Panc1 (cell line): ENCODE measurements at places on chromosomes 3 and 15. TPM values are rescaled to one million over a fixed set of nuclear protein-coding genes. Genes with fewer than 3 reads are reported as not detected.

DNA sequence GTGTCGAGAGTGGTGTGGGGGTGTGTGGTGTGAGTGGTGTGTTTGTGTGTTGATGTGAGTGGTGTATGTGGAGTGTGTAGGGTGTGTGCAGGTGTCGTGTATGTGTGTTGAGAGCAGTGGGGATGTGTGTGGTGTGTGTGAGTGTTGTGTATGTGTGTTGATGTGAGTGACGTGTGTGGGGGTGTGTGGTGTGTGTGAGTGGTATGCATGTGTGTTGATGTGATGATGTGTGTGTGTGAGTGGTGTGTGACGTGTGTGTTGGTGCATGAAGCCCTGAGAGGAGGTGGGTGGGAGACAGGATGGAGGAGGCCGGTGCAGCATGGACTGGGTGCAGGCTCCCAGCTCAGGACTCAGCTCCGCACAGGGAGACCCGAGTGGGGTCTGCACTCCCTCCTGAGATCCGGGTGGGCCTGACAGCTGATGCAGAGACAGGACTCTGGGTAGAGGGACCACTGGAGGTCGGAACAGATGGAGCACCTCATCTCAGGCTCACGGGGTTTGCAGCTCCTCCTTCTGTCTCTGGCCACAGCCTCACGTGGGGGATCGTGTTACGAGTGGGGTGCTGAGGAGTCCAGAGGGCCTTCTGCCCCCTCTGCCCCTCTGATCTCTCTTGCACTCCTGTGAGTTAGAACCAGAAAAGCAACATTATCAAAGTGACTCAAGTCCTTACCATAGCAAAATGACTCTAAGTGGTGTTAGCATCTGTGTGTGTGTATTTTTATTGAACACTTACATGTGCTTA, 41.3 kb downstream of the ARNT2 start:
- DNase-seq: no peak

The CCNB2 gene
- total RNA-seq: 67.6 TPM

DNA sequence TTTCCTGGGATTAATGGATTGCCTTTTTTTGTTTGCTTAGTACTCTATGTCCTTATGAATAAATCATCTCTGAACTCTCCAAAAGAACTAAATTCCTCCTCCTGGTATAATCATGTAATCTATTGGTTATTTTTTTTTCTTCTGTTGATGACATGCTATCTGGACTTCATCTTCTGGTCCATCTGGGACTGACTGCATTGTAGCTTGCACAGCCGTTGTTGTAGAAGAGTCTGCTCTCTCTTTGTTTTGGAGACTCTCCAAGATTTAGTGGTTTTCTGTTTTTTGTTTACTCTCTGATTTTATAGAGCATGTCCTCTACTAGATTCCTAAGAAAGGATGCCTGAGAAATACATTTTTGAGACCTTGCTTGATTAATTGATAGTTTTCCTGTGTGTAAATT, 19.1 kb downstream of the IREB2 start:
- DNase-seq: no peak

DNA sequence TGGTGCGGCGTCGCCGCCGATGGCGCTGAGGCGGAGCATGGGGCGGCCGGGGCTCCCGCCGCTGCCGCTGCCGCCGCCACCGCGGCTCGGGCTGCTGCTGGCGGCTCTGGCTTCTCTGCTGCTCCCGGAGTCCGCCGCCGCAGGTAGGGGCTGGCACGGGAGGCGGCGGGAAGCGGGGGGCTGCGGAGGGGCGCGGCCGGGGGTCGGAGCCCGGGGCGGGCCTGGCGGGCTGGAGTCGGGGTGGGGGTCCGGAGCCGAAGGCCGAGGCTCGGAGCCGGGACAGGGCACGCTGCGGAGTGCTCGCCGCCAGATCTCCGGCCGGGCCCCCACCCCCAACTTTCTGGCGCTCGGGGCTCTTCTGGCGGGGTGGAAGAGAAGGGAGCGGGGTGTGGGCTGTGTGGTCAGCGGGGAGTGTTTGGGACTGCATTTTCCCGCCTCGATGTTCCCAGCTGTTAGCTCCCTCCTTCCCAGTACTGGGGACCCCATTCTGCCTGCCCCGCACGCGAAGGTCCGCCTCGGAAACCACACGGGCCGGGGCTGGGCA, 299 bp downstream of the TYRO3 start:
- DNase-seq: no peak

The HES1 gene
- 28.5 TPM for total RNA-seq

GRCh38 chr3:87996882-87997281, 61.9 kb downstream of the CGGBP1 start:
- no peak for DNase-seq

DNA sequence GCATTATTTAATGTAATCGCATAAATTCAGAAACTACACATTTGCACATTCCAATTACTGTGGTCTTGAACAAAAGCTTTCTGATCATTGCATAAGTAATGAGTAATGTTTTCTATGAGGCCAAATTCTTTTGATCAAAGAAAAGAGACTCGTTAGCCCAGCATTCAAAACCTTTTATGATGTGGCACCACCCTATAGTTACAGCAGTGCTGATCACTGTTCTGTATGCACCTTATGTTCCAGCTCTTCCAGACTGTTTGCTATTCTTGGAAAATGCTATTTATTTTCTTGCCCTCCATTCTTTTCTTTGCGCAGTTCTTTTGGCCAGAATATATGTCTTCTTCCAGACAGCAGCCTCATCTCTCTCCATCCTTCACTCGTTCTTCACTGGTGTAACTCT, 42.3 kb downstream of the MAP3K13 start:
- no peak for DNase-seq

GRCh38 chr3:158842976-158843375, 41.1 kb downstream of the MFSD1 start:
- DNase-seq: no peak

GRCh38 chr3:168087539-168087938, 8.2 kb downstream of the GOLIM4 start:
- DNase-seq: no peak

GRCh38 chr3:4222574-4223175, 80.5 kb upstream of the SETMAR start:
- no peak for DNase-seq

DNA sequence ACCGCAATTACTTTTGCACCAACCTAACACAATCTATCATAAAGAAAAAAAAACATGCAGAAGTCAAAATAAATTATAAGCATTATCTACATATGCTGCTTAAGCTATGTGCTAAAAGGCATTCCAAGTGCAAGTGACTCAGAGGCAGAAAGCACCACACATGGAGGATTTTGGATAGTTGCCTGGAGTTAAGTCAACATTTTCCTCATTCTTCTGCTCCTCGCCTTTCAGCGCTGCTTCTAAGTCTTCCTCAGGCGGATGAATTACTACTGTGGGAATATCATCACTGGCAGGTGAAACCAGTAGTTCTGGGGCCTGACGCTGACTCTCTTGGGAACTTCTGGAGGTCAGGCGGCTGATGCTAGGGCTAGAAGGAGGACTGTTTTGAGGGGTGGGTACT, 53.1 kb downstream of the SLC4A7 start:
- DNase-seq: peak; percentile 78

DNA sequence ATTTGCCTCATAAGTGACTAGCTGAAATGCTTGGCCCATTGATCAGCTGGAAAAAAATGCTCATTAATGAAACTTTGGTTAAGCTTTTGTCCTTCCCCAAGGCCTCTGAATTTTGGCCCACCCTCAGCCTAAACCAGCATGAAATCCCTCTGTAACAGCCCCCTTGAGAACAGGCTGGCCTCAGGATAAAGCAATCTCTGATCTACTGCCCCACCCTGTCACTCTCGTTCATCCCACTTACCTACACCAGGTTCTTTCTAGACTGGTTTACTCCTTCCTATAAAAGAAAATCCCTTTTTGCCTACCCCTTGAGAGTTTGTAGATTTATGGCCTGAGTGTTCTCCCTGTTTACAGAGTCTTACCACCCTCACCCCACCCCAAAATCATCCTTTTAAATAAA, 3.4 kb upstream of the AEN start:
- no peak for DNase-seq

DNA sequence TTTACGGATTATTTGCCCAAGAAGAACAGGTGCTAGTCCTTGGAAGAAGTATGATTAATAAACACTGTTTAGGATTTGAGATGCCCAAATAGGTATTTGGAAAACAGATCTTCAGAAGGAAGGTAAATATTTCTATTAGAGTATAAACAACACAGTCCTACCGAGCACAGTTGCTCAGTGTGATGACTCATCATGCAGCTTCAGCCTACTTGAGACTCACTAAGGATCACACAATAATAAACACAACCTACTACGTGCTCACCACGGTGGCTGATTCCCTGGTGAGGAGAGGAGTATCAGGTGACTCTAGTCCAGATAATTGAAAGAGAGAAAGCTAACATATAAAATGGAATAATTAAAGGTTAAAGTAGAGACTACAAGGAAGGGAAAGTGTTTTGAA, 72.0 kb downstream of the PDZRN3 start:
- DNase-seq: no peak

- DNase-seq: no peak
These were observed 1.0 kb upstream of the CCR5 start for GRCh38 chr3:46369675-46370132.

The FAM107A gene
- 0.08 TPM for total RNA-seq

GRCh38 chr3:43883729-43884396, 193.1 kb downstream of the ABHD5 start:
- DNase-seq: no peak

GRCh38 chr15:88472225-88472624, 4.7 kb downstream of the MRPS11 start:
- DNase-seq: no peak

- DNase-seq: no peak
These were observed 45.2 kb upstream of the BDH1 start for GRCh38 chr3:197600796-197601565.

GRCh38 chr15:92810418-92811138, 89.5 kb upstream of the CHD2 start:
- no peak for DNase-seq

DNA sequence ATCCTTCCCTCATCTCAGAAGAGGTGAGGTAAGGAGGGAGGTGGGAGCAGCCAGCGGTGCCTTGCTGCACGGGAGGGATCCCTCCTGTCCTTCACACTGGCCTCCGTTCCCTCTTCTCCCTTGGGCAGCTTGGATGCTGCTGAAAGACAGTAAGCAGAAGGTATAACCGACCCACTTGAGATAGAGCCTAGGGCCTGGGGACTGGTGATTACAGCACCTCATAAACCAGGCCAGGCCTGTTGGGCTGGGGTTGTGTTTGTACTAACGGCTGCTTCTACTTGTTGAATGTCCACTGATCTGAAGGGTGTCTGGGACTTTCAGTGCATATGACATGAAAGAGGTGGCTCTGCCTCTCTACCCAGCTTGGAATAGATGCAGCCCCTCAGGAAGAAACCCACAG, 25.0 kb downstream of the SEMA6D start:
- DNase-seq: no peak
